ENCODE measurements at places on chromosomes 3 and 15.

- DNase-seq, result no peak
Observed at GRCh38 chr3:155441026-155441425, 147.5 kb upstream of the STRIT1 start.

- no peak for DNase-seq
Observed at GRCh38 chr15:98433346-98433745, 215.0 kb upstream of the IGF1R start.

DNA sequence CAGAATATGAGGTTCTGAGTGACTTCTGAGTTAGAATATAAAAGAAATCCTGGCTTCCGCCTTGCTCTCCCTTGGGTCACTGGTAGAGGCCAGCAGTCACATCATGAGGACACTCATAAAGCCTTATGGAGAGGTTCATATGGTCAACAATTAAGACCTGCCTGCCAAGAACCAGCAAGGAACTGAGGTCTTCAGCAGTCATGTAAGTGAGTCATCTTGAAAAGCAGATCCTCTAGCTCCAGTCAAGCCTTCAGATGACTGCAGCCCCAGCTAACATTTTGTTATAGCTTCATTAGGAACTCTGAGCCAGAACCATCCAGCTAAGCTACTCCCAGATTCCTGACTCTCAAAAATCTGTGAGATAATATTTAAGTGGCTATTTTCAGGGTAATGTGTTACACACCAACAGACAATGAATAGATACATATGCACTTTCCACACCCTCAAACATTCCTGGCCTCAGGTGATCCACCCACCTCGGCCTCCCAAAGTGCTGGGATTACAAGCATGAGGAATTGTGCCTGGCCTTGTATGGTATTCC is 447.2 kb downstream of the SHQ1 start:
- DNase-seq, result no peak

- no peak for DNase-seq
Observed at GRCh38 chr3:7978087-7978422, 523.6 kb upstream of the LMCD1 start.

DNA sequence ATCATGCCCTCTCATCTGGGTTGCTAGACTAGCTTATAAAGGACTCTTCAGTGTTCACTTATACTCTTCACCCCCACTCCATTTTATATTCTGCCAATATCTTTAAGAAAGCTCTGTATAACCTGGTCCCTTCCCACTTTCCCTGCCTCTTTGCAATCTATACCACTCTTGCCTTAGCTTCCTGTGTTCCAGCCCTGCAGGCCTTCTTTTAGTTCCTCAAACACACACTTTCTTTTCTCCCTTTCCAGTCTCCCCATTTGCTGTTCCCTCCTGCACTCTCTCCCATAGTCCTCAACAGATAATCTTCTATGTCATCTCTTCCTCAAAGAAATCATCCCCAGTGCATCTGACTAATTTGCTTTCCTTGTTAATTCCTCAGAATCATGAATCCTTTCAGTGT is 28.7 kb downstream of the SENP8 start:
- no peak for DNase-seq

GRCh38 chr15:71806452-71806931 is 3.9 kb upstream of the NR2E3 start:
- no peak for DNase-seq

GRCh38 chr15:63834500-63835210 is 907 bp upstream of the HERC1 start:
- no peak for DNase-seq

DNA sequence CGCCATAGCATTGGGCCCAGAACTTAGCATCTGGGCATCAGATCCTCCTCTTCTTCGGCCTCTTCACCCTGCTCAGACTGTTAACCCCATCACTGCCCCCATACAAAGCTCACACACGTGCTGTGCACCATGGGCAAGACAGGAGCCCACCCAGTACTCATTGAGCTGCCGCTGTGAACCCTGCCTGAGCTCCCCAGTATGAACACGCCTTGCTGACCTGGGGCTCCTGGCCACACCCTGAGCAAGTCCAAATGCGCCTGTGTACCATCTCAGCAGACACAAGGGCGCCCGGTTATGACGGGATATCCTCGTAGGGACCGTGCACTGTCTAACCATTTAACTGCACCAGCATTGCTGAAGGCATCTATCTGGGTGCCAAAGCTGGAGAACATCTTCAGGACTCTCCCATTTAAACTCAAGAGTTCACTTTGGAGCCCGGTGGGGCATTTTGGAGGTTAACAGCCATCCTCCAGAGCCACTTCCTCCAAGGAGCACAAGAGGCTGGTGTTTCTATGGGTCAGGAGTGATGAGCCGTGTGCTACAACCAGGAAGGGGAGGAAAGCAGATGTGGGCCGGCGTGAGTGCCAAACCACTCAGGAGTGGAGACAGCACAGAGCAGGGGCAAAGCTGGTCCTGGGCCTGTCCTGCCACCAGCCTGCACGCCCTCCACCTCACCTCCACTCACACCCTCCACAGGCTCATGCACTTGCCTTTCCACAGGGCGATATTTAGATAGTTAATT is 12.1 kb downstream of the PRR23E start:
- DNase-seq, result no peak

- DNase-seq, result no peak
Observed at GRCh38 chr15:47362118-47362905, 355.0 kb upstream of the SEMA6D start.

GRCh38 chr15:73965758-73966113 is 26.4 kb downstream of the STOML1 start:
- DNase-seq, result peak; percentile 55

DNA sequence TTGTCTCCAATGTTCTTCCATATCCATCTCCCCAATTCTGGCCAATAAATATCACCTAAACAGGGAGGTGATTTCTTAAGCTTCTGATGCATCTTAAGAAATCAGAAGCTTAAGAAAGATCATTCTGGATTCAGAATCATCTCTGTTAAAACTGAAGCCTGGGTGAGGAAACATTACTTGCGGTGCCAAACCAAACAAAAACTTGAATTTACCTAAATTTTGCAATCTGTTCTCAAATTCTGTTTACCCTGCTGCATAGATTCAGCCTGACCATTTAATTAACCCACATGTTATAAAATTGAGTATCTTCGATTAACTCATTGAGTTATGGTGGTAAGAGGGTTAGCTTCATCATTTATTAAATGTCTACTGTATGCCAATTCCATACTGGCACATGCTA is 204.4 kb upstream of the ZNF385D start:
- no peak for DNase-seq

GRCh38 chr3:18891641-18892040 is 256.7 kb upstream of the KCNH8 start:
- no peak for DNase-seq

DNA sequence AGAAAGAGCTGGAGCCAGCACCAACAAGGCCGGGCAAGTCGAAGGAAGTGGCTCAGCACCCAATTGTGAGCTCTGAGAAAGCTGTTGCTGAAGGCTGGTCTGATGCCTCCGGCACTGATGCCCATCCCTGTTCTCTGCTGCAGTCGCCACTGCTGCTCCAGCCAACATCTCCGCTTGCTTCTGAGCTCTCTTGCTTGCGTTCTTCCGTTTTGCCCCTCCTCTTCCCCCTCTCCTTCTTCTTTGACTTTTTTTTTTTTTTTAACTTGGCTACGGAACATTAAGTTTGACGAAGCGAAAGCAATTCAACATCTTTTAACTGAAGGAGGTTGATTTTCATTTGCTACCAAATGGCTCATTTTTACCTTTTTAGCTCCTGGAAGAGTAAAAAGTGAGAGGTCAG is 442.9 kb downstream of the MCTP2 start:
- no peak for DNase-seq

- no peak for DNase-seq
Observed at GRCh38 chr3:21041621-21042020, 709.4 kb downstream of the ZNF385D start.

GRCh38 chr15:59170295-59171066 is 36.2 kb upstream of the LDHAL6B start:
- DNase-seq, result no peak

DNA sequence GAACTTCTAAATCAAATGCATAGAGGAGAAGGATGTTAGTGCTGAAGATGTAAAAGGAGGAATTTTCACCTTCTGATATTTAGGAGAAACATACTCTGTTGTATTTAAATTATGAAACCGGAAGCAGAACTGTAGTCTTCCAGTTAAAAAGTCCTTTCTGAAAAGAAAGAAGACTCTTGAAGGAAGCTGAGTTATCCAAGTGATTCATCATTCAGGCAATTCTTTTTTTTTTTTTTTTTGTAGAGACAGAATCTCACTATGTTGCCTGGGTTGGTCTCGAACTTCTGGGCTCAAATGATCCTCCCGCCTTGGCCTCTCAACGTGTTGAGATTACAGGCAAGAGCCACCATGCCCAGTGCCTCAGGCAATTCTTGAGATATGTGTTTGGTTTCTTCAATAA is 424.8 kb upstream of the TPM1 start:
- DNase-seq, result no peak
